ENCODE measurements at places on chromosomes 16 and 17.

GRCh38 chr16:78607465-78607864 is 508.0 kb downstream of the WWOX start:
- DNase-seq, result no peak

- no peak for DNase-seq
These were observed 491 bp downstream of the IST1 start for GRCh38 chr16:71895679-71896365.

GRCh38 chr17:79619636-79620206 is 8.9 kb upstream of the RBFOX3 start:
- DNase-seq, result no peak

GRCh38 chr16:4682616-4683254 is 10.6 kb upstream of the NUDT16L1 start:
- DNase-seq, result no peak

DNA sequence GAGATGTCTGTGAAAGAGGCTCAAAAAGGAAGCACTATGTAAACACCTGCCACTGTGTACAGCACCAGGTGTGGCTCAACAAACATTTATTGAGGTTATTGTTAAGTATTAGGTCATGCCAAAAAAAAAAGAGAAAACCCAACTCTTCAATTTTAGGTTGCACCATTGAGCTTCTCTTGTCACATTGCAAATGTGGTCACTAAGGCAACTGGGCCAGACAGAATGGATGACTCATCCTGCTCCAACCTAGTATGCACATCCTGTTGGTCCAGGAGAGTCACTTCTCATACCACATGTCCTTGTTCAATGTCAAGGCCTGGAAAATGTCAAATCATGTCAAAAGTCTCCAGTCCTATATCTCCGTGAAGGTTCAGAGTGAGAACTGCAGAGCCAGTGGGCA is 25.0 kb downstream of the HOXB1 start:
- no peak for DNase-seq

GRCh38 chr16:87704754-87705353 is 60.9 kb downstream of the KLHDC4 start:
- DNase-seq, result no peak

- DNase-seq, result no peak
These were observed 10.1 kb upstream of the SPOP start for GRCh38 chr17:49687878-49688491.

DNA sequence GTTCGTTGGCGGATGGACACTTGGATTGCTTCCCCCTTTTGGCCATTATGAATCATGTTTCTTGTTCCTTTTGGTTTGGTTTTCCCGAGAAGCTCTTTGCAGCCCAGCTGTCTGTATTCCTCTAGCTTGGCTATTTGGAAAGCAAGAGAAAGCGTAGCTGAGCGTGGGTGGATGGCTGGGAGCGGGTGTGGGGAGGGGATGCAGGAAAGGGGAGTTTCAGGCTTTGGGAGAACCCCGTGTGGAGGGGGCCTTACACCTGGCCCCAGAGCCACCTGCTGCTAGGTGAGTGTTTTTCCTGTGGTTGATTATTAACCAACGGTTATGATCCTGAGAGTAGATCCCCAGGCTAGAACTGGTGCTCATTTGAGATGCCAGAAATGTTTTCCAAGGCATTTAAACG is 103.7 kb downstream of the RAP1GAP2 start:
- DNase-seq, result no peak

DNA sequence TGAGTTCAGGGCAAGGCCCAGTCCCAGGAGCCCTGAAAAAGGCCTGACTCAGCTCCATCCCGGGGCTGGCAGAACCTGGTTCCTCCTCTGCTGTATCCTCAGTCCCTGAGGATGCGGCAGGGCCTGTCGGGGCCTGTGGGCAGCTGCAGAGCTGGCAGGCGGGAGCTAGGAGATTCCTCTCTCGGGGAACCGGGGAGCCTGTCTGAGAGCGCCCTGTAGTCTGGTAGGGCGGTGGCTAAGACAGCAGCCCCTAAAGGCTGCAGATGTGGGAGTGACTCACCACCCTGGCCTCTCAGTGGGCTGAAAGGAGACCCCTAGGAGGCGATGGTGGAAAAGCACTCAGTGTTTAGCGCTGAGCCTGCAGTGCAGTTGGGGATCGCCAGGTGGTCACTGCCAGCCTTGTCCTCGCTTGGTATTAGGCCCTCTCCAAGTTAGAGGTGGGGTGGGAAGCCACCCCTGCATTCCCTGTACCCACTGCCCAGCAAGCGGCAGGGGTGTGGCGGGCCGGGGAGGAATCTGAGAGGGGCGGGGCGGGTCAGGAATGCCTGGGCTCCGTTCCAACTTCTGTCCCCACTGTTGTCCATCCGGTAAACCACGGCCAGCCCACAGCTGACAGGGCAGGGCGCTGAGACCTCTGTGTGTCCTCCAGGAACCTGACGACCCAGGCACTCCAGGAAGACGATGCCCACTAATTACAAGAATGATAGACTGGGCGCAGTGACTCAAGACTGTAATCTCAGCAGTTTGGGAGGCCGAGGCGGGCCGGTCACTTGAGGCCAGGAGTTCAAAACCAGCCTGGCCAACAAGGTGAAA is 29.5 kb upstream of the CDH1 start:
- no peak for DNase-seq

DNA sequence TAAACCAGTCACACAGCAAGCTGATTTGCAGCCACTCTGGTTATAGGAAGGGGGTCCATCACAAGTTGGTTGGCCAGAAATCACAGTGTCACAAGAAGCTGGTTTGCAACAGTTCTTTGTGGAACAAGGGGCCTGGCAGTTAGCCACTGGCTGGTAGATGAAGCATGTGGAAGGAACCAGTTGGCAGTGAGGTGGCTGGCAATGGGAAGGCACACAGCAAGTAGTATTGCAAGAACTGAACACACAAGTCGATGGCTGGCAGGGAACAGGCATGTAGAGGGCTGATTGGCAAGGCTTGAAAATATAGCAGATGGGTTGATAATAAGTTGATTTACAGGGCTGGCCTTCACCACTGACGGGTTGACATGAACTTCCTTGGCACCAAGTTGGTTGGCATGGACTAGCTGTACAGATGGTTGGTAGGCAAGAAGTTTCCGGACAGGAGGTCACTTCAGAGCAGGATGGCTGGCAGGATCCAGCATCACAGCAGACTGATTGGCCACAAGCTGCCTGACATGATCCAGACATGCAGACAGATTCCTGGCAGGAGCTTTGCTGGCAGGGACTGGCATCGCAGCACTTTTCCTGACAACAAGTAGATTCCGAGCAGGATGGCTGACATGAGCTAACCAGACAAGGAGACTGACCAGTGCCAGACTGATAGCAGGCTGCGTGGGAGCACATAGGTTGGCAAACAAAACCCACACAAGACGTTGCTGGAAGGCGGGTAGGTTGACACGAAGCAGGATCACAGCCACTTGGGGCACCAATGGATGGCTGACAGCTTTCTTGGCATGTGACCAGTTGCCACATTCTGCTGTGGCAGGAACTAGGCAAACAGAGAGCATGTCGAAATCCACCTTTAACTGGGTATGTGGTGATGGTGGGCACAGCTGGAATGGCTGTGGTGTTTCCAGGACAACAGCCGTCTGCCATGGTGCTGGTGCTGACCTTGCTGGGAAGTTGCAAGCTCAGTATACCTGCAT is at the start of gene KRTAP29-1:
TSS of gene KRTAP29-1 (minus strand) at position 936 of the 986 bp plus-strand sequence. CDS start at position 936, 0 bp downstream.
- no peak for DNase-seq

DNA sequence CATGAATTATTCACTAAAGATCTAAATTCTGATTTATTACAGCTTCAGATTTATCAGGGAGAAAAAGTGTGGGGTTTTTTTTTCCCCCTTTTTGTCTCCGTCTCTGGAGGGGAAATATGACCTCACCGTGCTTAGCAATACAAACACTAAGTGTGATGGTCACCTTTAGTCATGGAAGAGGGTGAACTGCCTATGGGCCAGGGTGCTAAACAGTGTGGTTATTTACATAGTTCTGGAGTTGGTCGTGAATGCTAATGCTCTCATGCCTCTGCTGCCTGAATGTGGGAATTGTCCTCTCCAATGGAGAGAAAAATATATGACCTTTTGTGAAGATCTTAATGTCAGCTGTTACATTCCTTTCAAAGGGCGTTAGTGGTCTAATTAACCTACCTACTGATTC is 44.8 kb upstream of the MSI2 start:
- DNase-seq, result no peak

DNA sequence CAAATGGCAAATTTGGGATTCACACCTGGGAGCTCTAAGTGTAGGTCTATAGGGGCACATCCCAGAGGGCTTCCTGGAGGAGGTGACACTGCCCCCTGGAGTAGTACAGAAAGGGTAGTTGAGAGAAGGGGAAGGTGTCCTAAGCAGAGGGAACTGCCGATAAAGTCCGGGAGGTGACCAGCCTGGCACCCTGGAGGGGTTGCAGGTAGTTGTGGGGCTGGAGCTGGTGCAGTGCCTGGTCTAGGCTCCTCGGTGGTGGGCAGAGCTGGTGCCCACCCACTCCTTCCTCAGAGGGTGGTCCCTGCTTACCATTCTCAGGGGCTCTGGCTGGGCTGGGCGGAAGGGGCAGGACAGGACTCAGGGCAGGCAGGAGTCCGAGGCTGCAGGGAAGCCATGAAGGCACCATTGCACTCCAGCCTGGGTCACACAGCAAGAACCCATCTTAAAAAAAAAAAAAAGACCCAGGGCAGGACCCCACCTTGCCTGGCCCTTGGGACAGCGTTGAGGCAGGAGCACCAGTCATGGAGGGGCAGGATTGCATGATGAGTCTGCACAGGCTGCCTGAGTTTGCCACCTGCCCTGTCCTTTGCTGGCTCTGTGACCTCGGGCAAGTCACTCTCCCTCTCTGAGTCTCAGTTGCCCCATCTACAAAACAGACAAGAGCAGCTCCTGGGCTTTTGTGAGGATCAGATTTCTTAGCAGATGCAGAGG is 43.8 kb downstream of the LAT start:
- DNase-seq, result no peak

GRCh38 chr17:28887871-28888471 is 9.6 kb downstream of the FLOT2 start:
- DNase-seq, result no peak

GRCh38 chr17:44360144-44360533 is 3.5 kb downstream of the FAM171A2 start:
- DNase-seq, result no peak

GRCh38 chr16:81500833-81501521 is 56.4 kb downstream of the CMIP start:
- DNase-seq, result no peak

DNA sequence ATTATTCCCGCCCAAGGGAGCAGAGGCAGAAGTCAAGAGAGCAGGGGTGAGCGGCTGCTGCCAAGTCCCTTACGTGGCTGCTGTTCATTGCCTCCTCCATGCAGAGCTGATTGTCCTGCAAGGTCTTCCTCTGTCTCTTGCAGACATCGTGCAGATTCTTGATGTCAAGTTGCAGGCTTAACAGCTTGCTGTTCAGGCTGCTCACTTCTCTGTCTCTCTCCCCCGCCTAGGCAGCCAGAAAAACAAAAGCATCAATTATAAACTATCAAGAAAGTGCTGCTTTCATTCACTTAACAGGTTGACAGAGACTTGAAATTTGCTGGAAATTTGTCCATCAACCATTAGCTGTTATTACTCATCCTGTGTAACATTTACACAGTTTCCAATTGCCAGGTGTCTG is 7.3 kb downstream of the PMFBP1 start:
- DNase-seq, result no peak

DNA sequence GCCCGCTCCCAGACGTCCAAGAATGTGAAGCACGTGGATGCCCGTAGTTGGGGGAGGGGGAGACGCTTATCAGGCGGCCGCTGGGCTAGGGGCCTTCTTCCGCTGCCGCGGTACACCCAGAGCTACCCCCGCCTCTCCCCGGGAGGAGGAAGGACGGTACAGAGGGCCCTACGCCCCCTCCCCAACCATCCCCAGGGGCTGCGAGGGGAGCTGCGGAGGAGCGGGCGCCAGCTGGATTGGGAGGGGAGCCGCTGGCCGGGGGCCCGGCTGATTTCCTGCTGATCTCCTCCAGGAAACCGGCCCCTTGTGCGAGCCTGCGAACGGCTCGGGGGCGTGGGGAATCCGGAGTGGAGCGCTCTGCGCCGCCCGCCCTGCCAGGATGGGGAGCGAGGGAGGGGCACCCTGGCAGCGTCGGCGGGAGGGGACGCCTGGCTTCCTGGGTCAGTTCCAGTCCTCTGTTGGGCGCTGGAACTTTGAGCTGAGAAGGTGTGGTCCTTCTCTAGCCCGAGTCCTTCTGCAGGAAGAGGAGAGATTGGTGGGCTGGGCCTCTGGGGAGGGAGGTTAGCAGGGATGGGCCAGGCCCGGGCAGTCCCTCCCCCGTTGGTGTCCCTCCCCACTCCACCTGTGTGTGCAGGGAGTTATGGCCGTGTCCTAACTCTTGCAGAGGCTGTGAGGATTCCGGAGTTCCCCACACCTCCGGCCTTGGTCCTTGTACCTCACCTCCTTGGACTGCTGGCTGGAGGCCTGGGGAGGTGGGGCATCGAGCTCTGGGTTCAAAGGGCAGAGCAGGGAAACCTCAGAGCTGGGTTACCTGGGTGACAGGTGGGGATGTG is 19.2 kb downstream of the GJD3 start:
- no peak for DNase-seq

DNA sequence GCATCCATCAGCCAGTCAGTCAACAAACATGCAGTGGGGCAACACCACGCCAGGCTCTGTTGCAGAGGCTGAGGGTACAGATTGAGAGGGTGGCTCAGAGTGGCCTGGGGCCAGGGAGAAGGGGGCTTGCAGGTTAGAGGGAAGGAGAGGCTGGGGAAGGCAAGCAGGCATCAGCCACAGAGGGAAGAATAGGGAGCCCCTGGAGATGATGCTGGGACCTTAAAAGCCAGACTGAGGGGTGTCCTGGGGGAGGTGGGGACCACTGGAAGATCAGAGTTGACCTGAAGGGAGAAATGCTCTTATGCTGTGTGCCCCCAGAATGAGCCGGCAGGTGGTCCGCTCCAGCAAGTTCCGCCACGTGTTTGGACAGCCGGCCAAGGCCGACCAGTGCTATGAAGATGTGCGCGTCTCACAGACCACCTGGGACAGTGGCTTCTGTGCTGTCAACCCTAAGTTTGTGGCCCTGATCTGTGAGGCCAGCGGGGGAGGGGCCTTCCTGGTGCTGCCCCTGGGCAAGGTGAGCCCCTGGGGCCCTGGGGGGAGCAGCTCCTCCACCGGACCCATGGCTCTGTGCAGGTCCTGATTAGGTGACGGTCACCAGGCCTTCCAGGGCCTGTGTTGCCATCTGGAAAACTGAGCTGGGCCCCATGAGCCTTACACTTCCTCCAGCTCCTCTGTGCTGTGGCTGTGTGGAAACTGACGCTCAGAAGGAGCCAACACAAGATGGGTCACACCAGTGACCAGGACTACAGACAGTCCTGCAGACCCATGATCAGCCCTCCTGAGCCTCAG is 1.7 kb downstream of the CORO1A start:
- no peak for DNase-seq

GRCh38 chr17:77493901-77494663 is 353.3 kb downstream of the SEC14L1 start:
- no peak for DNase-seq

- no peak for DNase-seq
These were observed 51.8 kb downstream of the SRL start for GRCh38 chr16:4190086-4190485.

GRCh38 chr17:32697728-32698625 is 178.9 kb downstream of the MYO1D start:
- no peak for DNase-seq

DNA sequence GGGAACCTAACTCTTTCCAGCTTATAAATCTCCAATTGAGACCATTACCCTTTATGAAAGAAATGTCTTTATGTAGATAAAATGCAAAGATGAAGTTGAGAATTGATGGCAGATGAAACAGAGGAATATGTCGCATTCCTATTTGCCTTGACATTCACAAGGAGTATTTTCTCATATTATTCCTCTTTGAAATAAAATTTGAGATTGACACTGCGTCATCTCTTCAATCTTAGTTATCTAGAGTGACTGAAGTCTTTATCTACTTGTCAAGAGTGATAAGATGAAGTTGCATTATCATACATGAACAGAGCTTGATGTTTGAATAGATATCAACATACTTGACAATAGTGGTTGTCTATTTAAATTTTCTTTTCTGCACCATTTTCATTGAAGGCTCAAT is 574.4 kb upstream of the SOX9 start:
- DNase-seq, result no peak

Measured in esophagus squamous epithelium (tissue), 5 donors.